Thymus (tissue), 14 donors: ENCODE measurements at places on chromosomes 1 and 21.

DNA sequence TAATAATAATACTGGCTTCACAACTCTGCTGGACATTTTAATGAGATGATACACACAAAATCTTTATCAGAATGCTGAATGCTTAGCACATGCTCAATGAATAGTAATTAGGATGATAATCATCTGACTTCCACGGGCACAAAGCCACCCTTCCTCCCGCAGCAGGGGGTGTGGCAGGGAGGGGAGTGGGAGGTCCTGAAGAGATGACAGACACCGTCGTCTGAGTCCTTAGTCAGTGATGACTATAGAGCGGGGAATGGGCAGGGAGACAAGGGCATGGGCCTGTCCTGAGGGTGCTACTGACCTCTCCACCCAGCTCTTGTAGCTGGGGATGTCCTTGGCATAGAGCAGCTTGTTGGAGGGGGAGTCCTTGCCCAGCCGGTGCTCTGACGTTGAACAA, 117.6 kb upstream of the CD34 start:
- DNase-seq: no peak

DNA sequence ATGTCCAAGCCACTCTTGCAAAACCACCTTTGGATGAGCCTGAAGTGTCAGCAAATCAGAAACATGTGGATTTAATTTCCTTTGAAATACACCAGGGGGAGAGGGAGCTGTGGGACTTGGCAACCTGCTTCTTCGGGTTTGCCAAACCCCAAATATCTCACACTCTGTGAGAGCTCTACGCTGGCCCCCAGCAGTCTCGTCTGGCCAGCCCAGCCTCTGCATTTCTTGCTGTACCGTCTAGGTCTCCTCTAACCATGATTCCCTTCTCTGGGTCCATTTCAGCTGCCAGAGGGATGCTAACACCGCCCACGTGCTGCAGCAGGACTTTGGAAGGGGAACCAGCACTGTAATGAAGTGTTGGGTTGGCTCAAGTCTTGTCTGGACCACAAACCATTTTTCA, 114.6 kb downstream of the MRPS6 start:
- DNase-seq: no peak

DNA sequence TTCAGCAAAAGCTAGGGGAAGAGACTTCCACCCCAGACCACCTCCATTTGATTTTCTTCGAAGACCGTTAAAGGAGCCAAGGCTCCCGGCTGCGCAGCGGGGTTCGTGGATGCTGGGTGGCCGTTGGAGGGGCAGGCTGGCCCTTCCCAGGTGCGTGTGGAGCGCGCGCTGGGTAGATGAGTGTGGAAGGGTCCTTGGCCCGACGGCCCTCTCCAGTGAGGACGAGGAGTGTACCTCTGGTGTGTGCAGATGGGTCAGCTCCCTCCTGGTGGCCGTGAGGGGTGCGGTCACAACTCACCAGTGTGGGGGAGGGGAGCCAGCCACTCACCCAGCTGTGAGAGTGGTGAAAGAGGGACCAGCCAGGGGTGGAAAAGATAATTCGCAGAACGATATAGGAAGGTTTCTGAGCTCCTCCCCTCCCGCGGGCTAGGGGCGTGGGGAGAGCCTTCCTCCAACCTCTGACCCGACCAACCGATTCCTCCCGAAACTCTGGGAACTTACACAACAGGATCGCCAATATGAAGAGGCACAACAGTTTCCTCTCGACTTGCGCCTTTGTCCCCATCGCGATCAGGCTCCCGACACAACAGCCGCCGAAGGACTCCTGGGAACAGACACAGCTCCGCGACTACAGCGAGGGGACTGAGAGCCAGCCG, at the start of gene F11R:
TSS of gene F11R (minus strand) at position 644 of the 656 bp plus-strand sequence. CDS start at position 565, 79 bp downstream.
- DNase-seq: no peak

- DNase-seq: no peak
Measured at GRCh38 chr1:180424848-180425457, 77.4 kb downstream of the ACBD6 start.

DNA sequence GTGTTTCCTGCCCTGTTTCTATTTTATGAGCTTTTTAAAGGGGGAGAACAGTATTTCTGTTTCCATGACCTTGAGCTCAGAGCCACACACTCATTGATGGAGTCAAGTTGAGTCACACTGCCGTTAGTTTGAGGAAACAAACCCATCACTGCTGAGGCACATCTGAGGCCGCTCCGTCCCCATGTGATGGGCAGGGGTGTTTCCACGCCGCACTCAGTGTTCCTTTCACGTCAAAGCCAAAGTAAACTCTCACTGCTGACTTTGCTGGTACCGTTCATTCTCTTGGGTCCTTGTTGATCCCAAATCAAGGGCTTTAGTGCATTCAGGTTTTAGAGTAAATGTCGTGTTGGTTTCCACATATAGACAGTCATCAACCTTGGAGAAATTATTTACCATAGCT, 48.8 kb downstream of the PKNOX1 start:
- DNase-seq: no peak

DNA sequence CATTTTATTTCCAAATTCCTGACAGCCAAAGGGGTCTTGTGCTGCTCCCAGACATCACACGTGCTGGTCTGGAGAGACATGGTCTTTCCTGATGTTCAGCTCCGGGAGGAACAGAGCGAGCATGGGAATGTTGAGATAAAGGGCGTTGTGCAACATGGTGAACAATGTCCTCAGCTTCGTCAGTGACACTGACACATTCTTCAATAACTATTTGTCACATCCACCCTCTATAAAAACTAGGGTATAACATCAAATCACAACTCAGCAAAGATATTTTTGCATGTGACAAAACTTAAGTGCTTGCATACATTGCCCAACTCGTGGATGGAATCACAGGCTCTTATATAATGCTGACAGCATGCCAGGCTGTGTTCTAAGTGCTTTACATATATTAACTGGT, 42.4 kb upstream of the GRHL3 start:
- DNase-seq: no peak

DNA sequence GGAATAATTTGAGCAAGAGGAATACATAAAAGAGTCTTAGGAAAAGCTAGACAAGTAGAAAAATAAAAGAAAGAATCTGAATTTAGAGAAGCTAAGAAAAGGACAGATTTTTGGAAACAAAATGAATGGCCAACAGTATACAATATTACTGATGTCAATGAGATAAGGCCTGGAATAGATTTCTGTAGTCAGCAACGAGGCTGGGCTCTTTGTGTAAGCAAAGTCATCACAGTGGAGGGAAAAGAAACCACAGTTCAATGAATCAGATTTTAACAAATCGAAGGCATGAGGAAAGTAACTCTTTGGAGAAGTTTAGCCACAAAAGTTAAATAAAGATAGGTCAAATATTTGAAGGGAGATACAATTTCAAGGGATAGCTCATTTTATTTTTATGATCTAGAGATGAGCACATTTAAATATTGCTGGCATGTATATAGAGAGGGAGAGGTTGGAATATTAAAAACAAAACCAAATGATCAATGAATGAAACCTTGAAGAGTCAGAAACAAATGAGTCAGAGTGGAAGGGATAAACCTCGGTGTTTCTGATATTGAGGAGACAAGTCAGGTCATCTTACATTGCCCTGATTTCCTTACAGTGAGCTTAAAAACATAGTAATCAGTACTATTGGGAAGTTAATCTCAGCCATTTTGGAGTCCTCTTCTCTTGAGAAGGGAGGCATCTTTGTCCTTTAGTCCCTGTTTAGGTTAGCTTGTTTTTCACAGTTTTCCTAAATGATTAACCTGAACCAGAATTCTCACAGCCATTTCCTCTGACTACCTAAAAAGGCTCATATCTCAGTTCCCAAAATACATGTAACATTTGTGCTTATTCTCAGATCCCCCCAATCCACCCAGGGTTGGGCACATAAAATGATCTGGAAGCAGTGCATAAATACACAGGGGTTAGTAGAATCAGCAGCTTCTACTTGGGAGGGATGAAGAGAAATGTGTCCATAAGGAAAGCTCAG, 620.0 kb upstream of the B3GALT2 start:
- DNase-seq: no peak

DNA sequence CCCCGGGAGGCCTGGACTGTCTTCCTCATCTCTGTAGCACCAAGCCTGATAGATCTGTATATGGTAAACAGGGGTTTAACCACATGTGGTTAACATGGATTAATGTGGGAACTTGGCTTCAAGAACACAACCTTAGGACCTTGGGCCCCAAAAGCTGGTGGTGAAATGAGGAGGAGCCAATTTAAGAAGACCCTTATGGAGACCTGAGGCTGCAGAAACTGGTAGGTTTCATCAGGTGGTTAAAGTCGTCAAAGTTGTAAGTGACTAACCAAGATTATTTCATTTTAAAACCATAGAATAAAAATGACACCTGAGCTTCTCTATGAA, 14.0 kb downstream of the THEMIS2 start:
- no peak for DNase-seq

DNA sequence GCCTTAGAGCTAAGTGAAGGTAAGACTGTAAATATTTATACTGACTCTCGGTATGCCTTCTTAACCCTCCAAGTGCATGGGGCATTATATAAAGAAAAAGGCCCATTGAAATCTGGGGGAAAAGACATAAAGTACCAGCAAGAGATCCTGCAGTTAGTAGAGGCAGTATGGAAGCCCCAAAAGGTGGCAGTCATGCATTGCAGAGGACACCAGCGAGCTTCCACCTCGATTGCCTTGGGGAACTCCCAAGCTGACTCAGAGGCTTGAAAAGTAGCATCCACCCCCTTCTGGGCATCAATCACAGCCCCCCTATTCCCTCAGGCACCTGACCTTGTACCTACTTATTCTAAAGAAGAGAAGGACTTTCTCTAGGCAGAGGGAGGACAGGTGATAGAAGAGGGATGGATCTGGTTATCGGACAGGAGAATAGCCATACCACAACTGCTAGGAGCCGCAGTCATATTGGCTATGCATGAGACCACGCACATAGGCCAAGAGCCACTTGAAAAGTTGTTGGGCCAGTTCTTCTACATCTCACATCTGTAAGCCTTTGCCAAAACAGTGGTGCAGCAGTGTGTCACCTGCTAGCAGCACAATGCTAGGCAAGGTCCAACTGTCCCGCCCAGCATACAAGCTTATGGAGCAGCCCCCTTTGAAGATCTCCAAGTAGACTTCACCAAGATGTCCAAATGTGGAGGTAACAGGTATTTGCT, 19.4 kb downstream of the PLA2G2F start:
- DNase-seq: no peak

- DNase-seq: no peak
Measured at GRCh38 chr1:29383746-29384371, 147.5 kb downstream of the PTPRU start.

DNA sequence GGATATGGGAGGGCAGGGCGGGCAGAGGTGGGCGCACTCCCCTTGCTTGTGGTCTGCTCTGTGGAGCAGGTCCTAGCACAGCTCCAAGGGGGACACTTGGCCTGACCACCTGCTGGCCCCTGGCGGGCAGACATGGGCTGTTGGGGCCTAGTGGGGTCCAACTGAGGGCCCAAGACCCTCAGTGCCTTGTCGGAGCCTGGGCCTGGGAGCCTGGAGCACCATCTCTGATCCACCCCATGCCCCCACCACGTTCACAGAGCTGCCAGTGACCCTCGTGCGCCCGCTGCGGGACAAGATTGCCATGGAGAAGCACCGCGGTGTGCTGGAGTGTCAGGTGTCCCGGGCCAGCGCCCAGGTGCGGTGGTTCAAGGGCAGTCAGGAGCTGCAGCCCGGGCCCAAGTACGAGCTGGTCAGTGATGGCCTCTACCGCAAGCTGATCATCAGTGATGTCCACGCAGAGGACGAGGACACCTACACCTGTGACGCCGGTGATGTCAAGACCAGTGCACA, 70.6 kb downstream of the OBSCN start:
- no peak for DNase-seq

GRCh38 chr1:44346878-44347277, 8.2 kb downstream of the ERI3 start:
- DNase-seq: no peak

GRCh38 chr1:177976596-177976995, 6.7 kb upstream of the SEC16B start:
- no peak for DNase-seq

- no peak for DNase-seq
Measured at GRCh38 chr21:35136106-35136505, 87.0 kb upstream of the RUNX1 start.

- no peak for DNase-seq
Measured at GRCh38 chr1:11841245-11842153, 6.1 kb downstream of the NPPA start.

DNA sequence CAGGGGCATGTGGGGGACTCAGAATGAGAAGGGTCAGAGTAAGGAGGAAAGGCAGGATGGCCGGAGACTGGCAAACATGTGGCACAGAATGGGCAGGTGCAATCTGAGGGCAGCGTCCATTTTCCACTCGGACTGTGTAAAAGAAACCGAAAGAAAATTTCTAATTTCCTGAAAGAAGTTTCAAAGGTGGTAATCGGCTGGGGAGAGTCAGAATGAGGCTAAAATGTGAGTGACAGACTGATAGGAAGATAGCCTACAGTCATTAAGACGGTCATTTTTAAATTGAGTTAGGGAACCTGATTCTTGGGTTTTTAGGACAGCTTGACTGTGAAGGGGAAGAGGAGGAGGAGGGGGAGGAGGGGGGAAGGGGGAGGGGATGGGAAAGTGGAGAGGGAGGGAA, 23.6 kb downstream of the COA6 start:
- DNase-seq: no peak

GRCh38 chr1:59125154-59125553, 171.7 kb upstream of the FGGY start:
- no peak for DNase-seq

GRCh38 chr1:27941671-27942540, 7.1 kb downstream of the SMPDL3B start:
- no peak for DNase-seq

DNA sequence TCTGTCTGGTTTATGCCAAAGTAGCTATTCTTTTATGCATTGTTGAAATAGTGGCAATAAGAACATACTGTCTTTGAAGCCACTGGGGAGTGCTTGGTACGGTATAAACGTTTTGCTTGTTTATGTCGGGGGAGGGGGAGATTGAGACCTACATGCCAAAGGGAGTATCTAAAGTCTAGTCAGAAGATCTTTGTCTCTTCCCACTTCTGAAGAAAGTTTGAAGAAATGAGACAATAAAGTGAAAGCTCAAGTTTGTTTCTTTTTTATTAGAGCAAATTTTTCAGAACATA, 6.8 kb downstream of the AKIRIN1 start:
- DNase-seq: no peak

DNA sequence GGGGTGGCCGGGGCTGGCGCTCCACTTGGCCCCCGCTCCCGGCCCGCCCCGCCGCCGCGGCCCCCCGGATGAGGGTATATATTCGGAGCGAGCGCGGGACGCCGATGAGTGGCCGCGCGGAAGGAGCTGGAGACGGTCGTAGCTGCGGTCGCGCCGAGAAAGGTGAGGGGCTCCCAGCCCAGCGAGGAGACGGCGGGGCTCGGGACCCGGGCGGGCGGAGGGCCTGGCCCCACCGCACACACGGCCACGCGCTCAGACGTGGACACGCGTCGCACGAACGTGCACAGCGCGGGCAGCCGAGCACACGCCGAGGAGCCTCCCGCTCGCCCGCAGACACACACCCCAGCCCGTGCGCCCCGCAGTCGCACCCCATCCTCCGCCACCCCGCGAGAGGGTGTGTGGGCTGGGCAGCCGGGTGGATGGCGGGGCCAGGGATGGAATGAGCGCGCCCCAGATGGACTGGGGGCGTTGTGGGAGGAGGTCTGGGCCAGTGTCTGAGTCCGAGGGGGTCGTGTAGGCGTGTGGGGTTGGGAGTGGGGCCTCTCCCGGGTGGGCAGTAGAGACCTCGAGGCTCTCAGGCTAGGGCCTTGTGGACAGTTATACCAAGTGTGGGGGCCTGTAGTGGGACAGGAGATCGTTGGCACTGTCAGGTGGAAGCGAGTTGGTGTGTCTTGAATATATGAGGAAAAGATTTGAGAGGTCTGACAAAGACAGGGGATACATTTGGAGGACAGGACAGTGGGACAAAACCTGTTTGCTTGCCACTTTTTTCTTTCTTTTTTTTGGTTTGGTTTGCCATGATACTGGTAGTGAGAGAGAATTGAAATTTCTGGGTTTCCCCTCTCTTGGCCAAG, at the start of gene UAP1:
TSS of gene UAP1 (plus strand) at position 107 of the 854 bp plus-strand sequence. CDS start 4,347 bp downstream, outside the sequence.
- no peak for DNase-seq
